Right atrium auricular region (tissue), 2 donors: ENCODE measurements at places on chromosomes 6 and 20. TPM values are rescaled to one million over a fixed set of nuclear protein-coding genes. Genes with fewer than 3 reads are reported as not detected.

- no peak for DNase-seq
These were observed 871.2 kb downstream of the TFAP2A start for GRCh38 chr6:9543649-9544048.

- DNase-seq: no peak
These were observed 2.3 kb upstream of the HRH3 start for GRCh38 chr20:62222266-62222850.

DNA sequence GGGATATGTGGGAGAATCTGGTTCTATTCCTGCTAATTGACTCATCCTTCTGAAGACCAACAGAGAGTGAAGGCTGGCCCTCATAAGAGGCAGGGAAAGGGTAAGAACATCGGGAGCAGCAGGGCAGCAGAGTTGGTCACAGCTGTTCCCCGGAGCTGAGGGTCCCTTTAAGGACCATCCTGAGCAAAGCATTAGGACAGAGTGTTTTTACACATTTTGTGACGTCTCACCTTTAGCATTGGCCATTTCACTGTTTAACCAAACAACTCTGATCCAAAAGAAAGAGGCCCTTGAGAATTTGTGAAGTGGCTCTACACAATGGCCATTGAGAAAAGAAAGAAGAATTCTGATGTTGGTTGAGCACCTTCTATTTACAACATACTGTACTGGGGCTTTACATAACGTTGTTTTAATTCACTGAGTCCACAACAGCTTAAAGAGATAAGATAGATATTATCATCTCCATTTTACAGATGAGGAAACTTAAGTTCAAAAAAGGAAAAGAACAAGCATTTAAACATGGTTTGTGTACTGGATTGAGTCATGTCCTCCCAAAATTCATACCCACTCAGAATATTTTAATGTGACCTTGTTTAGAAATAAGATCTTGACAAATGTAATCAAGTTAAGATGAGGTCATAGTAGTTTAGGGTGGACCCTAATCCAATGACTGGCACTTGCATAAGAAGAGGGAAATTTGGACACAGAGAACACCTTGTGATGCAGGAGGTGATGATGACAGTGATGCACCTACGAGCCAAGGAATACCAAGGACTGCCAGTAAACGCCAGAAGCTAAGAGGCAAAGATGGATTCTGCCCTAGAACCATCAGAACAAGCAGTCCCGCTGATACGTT is 62.0 kb downstream of the VGLL2 start:
- DNase-seq: no peak

- DNase-seq: no peak
These were observed 268.5 kb upstream of the ECI2 start for GRCh38 chr6:4403828-4404227.

DNA sequence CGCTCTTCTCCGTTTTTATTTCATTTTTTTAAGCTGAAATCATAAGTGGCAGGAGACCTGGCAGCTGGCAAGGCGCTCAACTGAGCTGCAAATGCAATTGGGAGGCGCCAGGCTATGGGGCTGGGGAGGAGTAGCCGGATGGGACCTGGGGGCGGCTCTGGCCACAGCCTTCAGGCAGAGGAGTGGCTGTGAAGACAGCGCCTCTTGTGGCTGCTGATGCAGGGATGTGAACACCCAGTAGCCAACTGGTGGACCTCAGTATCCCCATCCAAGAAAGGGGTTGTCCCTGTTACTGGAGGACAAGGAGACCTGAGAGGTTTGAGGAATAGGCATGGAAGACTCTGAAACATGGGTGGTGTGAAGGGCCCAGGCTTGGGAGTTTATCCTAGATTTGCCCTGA is 12.6 kb downstream of the KCNK17 start:
- DNase-seq: no peak

DNA sequence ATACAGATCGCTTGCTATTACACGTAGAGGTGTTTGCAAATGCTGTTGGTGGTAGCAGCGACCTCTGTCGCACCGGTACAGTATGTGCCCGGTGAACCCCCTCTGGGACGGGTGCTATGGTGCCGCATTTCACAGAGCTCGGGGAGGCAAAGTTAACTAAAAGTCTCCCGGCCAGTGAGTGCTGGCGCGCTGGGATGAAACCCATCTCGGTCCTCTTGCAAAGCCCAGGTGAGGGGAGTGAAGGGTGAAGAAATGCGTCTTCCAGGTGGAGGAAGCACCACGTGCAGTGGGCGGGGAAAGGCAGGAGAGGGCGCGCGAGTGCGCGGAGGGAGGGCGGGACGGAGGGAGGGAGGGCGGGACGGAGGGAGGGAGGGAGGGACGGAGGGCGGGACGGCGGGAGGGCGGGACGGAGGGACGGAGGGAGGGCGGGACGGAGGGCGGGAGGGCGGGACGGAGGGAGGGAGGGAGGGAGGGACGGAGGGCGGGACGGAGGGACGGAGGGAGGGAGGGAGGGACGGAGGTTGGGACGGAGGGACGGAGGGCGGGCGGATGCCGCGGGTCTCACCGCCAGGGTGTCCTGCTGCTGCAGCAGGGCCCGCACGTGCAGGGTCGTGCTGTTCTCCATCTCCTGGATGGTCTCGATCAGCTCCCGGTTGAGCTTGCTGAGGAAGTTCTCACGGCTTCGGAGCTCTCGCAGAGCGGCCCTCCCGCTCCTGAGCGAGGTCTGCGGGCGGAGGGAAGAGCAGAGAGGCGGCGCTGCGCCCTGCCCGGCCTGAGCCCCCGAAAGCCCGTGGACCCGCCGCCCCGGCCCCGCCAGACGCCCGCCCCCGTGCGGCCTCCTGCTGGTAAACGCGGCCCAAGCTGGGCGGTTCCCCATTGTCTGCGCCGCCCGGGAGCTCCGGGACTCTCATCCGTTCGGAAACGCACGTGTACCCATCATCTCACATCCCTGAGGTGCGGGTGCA is 11.7 kb downstream of the C20orf96 start:
- DNase-seq: no peak

- no peak for DNase-seq
These were observed 50.0 kb upstream of the SLC22A23 start for GRCh38 chr6:3506751-3507383.

The MROH8 gene
- 5.8 TPM for total RNA-seq

GRCh38 chr6:140915103-140915502 is 1217.6 kb upstream of the GJE1 start:
- no peak for DNase-seq

GRCh38 chr6:140437619-140438345 is 1063.3 kb upstream of the CITED2 start:
- no peak for DNase-seq

GRCh38 chr6:52176550-52176949 is 9.6 kb upstream of the IL17A start:
- no peak for DNase-seq

DNA sequence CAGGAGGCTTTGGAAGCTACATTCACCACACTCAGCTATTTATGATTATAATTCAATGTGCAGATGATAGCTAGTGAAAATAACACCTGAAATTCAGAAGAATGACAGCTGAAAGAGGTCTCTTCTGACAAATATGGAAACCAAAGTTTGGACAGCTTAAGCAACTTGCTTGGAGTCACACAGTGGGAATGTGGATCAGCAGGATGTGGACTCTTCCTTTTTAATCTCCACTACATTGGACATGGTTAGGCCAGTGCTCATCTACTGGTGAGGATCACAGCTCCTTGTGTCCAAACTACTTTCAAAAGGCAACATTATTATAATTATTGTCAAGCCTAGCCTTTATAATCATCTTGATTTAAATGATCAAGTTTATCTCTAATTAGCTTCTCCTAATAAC is 10.4 kb downstream of the TRAPPC3L start:
- DNase-seq: no peak

DNA sequence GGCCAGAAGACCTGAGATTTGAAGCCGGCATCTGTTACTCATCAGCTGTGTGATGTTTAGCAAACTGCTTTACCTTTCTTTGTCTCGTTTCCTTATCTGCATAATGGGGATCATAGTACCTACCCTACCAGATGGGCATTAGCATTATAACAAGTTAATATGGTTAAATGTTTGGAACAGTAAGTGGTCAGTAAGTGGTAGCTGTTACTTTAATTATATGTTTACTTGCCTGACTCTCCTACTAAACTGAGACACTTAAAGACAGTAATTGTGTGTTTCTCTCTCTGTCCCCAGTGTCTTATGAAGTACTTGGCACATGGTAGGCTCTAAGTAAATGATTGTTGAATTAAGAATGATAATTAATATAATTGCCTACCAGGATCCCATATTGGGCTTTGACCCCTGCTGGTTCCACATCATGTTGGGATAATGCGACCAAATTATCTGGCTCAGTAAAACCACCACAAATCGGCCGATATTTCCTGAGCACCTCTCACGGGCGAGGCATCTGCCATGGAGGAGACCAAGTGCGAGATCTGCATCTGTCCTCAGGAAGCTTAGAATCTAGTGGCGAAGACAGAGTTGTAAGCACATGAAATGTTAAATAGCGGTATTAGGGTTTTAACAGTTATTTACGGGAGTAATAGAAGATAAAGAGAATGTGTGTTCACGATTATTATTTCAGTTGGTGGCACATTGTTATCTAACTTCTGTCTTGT is 31.4 kb downstream of the PTK7 start:
- DNase-seq: no peak

DNA sequence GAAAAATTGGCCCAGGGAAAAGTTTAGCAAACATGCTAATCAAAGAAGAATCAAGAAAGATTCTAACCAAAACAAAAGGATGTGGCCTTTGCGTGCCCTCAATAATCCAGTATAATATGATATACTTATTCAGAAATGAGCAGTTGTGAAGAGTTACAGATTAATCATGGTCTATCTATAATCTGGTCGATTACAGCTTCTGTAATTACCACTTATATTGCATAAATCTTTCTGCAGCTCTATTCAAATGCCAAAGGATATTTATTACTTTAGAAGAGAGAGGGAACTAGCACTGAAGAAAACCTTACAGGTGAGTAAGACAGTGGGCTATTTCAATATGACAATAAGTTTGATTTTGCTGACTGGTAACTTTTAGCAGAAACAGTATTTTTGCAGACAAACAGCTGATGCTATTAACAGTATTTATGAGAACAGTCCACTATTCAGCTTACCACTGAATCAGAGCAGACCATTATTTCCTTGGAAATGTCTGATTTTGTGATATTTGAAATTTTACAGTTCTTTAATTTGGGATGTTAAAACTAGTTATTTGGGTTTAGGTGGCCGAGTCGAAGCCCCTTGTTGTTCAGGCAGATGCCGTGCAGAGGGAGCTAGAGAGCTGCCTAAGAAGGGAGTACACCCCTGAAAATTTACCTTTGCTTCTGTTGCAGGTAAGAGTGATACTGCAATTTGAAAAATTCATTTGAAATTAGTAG is 92.2 kb downstream of the CEP57L1 start:
- no peak for DNase-seq

DNA sequence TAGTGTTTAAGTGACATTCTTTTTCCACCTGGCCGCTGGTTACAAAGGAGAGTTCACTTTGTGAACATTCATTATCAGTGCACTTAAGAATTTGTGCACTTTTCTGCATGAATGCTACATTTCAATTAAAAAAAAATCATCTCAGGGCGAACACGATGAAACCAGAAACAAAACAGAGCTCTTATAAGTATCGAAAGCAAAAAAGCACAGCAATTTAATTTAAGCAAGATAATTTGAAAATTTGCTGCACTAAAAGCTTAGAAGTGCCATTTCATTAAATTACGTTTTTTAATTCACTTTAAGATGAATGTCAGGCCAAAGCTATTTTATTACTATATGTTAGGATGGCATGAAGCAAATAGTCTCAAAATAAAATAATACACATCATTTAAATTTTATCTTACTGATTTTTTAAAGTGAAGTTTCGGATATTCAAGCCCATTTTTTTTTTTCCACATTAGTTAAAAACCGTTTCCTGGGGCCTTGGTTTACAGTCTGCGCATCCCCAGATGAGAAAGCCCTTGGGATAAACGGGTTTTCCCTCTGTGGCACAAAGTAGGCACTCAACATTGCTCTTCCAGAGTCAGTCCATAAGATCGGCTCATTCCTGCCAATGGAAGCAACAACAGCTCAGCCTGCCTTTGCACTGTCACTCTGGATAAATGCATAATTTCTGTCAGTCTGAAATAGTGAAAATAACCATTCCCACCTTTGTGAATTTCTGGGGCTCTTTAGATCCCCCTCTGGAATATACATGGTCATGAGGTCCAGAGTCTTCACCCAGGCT is 80.1 kb downstream of the FYN start:
- no peak for DNase-seq
